Osteocyte (in vitro differentiated cells): ENCODE measurements at places on chromosomes 3 and 15.
A peak's percentile ranks its signal among the peaks of the same experiment; 100 is the strongest.

GRCh38 chr3:101509281-101509680 is 3.7 kb downstream of the SENP7 start:
- peaks cover 15% of the 10 kb centered on the region for H3K36me3 ChIP-seq
- H3K27ac ChIP-seq = peak overlapping the region; percentile 87
- DNase-seq = no peak
- H3K4me1 ChIP-seq = peaks cover 30% of the 10 kb centered on the region
- H3K4me3 ChIP-seq = peak overlapping the region; percentile 8

DNA sequence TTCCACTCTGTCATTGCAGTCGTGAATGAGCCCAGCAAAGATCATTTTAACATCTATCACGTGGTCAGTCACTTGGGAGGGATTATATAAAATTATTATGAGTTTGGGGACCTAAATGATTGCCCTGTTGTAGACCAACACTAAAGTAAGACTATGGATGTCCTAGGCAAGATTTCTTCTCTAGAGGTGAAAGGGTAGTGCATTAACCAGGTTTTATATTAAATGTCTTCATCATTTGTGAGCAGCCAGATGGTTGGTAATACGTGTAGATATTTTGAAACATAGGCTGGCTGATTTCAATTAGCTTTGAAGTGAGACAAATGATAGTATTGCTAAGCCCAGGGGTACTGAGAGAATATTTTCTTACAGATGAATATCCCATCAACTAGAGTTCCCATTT is 150.3 kb upstream of the TSPAN3 start:
- peaks cover 26% of the 10 kb centered on the region for H3K4me1 ChIP-seq
- H3K27me3 ChIP-seq = no peaks in the 10 kb centered on the region
- peaks cover 18% of the 10 kb centered on the region for H3K36me3 ChIP-seq
- DNase-seq = no peak
- H3K4me3 ChIP-seq = no peak overlapping the region
- H3K27ac ChIP-seq = no peak overlapping the region

GRCh38 chr3:177836671-177837070 is 639.4 kb upstream of the TBL1XR1 start:
- H3K36me3 ChIP-seq = no peaks in the 10 kb centered on the region
- no peak overlapping the region for H3K4me3 ChIP-seq
- no peak for DNase-seq

GRCh38 chr3:58307639-58308215 is 1.4 kb downstream of the HTD2 start:
- H3K4me3 ChIP-seq = peak overlapping the region; percentile 97
- no peak for DNase-seq
- H3K27ac ChIP-seq = peak overlapping the region; percentile 100
- H3K36me3 ChIP-seq = peaks cover 14% of the 10 kb centered on the region
- peaks cover 27% of the 10 kb centered on the region for H3K4me1 ChIP-seq
- H3K27me3 ChIP-seq = peaks cover 1% of the 10 kb centered on the region

GRCh38 chr3:159258934-159259333 is 457.1 kb downstream of the MFSD1 start:
- H3K4me1 ChIP-seq = no peaks in the 10 kb centered on the region
- H3K4me3 ChIP-seq = no peak overlapping the region
- H3K27me3 ChIP-seq = peaks cover 56% of the 10 kb centered on the region

DNA sequence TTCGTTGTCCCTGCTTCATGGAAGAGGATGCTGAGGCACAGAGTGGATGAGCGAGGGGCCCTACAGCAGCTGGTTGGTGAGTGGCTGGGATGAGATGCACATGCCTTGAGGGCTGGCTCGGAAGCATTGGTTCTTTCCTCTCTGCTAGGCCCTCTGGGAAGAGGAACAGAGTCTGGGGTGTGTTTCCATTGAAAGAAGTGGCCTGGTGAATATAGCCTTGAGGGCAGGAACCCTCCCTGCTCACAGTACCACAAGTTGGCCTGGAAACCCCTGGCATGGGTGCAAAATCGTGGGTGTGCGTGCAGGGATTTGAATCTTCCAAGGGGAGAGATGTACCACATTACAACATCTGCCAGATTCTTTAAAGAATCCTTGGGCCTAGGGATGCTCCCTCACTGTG is 37.6 kb upstream of the ANKRD34C start:
- H3K27me3 ChIP-seq = peaks cover 17% of the 10 kb centered on the region
- H3K4me1 ChIP-seq = peaks cover 5% of the 10 kb centered on the region
- H3K27ac ChIP-seq = no peak overlapping the region
- H3K4me3 ChIP-seq = no peak overlapping the region
- no peaks in the 10 kb centered on the region for H3K36me3 ChIP-seq
- DNase-seq = peak; percentile 49

- H3K27ac ChIP-seq = no peak overlapping the region
- no peaks in the 10 kb centered on the region for H3K27me3 ChIP-seq
- DNase-seq = no peak
- H3K4me1 ChIP-seq = peaks cover 28% of the 10 kb centered on the region
Observed at GRCh38 chr3:170692720-170693119, 106.8 kb upstream of the SLC7A14 start.

- H3K27me3 ChIP-seq = no peaks in the 10 kb centered on the region
- no peak for DNase-seq
- H3K4me3 ChIP-seq = peak overlapping the region; percentile 86
- peaks cover 38% of the 10 kb centered on the region for H3K4me1 ChIP-seq
- H3K36me3 ChIP-seq = no peaks in the 10 kb centered on the region
Observed at GRCh38 chr3:71585887-71586809, 2.6 kb upstream of the FOXP1 start.

GRCh38 chr3:150544726-150545125 is 1.6 kb downstream of the SERP1 start:
- no peak for DNase-seq
- peak overlapping the region; percentile 23 for H3K27ac ChIP-seq
- peak overlapping the region; percentile 100 for H3K4me3 ChIP-seq
- peaks cover 29% of the 10 kb centered on the region for H3K36me3 ChIP-seq

DNA sequence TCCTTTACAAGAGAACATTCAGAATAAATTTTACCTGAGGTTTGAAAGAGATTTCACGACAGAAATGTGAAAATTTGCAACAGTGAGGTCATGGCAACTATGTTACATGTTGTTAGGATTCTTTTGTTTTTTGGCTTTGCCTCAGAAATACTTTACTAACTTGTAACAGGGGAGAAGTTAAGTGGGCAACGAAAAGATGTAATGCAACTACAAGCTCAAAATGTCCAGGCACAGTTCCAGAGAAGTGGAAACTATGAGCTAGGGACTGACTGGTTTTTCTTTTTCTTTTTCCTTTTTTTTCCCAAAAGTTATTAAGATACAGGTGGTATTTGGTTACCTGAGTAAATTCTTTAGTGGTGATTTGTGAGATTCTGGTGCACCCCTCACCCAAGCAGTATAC is 111.5 kb upstream of the PPP2R3A start:
- peaks cover 4% of the 10 kb centered on the region for H3K27me3 ChIP-seq
- H3K4me3 ChIP-seq = no peak overlapping the region
- no peaks in the 10 kb centered on the region for H3K4me1 ChIP-seq
- H3K36me3 ChIP-seq = no peaks in the 10 kb centered on the region

- H3K4me1 ChIP-seq = no peaks in the 10 kb centered on the region
- no peaks in the 10 kb centered on the region for H3K27me3 ChIP-seq
- no peak overlapping the region for H3K27ac ChIP-seq
- no peaks in the 10 kb centered on the region for H3K36me3 ChIP-seq
- DNase-seq = no peak
Observed at GRCh38 chr3:180324791-180325190, 277.2 kb upstream of the TTC14 start.

GRCh38 chr3:133330522-133330921 is 69.3 kb upstream of the BFSP2 start:
- H3K36me3 ChIP-seq = no peaks in the 10 kb centered on the region
- H3K4me3 ChIP-seq = no peak overlapping the region
- H3K27me3 ChIP-seq = peaks cover 26% of the 10 kb centered on the region
- H3K4me1 ChIP-seq = peaks cover 9% of the 10 kb centered on the region

DNA sequence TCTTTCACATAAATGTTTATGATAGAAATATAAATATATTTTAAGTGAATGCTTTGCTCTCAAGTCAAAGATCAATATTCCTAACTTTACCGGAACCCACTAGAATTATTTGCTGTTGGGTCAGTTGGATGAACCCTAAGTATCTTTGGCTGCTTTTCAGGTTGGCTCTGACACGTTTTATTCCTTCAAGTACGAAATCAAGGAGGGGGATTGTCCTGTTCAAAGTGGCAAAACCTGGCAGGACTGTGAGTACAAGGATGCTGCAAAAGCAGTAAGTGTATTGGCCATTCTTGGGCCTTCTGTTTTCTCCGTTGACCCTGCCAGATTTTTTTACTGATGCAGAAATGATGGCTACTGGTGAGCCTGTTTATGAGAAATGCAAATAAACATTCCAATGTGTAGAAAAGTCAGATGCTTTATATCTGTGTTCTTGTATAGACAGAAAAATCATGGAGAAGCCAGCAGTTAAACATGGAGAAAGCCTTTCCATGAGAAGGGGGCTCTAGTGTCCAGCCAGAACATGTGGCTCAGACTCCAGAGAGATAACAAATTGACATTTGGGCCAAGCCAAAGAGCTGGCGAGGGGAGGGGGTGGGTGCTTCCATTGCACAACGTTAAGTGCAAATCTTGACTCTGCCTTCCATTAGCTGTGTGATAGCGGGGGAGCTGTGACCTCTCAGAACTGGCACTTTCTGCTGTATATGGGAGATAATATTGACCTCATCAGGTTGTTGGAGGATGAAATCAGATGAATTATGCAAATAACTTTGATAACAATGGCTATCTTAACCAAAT is 3.0 kb downstream of the KNG1 start:
- H3K27me3 ChIP-seq = peaks cover 37% of the 10 kb centered on the region
- no peak overlapping the region for H3K4me3 ChIP-seq
- H3K36me3 ChIP-seq = no peaks in the 10 kb centered on the region
- no peak overlapping the region for H3K27ac ChIP-seq
- no peaks in the 10 kb centered on the region for H3K4me1 ChIP-seq
- peak; percentile 15 for DNase-seq

- H3K27me3 ChIP-seq = peaks cover 2% of the 10 kb centered on the region
- H3K36me3 ChIP-seq = no peaks in the 10 kb centered on the region
- no peak overlapping the region for H3K27ac ChIP-seq
- no peak overlapping the region for H3K4me3 ChIP-seq
- no peak for DNase-seq
- H3K4me1 ChIP-seq = no peaks in the 10 kb centered on the region
Observed at GRCh38 chr15:83588441-83588840, 65.5 kb upstream of the ADAMTSL3 start.

- H3K4me1 ChIP-seq = no peaks in the 10 kb centered on the region
- H3K27me3 ChIP-seq = peaks cover 25% of the 10 kb centered on the region
Observed at GRCh38 chr3:4281991-4282390, 21.2 kb upstream of the SETMAR start.

DNA sequence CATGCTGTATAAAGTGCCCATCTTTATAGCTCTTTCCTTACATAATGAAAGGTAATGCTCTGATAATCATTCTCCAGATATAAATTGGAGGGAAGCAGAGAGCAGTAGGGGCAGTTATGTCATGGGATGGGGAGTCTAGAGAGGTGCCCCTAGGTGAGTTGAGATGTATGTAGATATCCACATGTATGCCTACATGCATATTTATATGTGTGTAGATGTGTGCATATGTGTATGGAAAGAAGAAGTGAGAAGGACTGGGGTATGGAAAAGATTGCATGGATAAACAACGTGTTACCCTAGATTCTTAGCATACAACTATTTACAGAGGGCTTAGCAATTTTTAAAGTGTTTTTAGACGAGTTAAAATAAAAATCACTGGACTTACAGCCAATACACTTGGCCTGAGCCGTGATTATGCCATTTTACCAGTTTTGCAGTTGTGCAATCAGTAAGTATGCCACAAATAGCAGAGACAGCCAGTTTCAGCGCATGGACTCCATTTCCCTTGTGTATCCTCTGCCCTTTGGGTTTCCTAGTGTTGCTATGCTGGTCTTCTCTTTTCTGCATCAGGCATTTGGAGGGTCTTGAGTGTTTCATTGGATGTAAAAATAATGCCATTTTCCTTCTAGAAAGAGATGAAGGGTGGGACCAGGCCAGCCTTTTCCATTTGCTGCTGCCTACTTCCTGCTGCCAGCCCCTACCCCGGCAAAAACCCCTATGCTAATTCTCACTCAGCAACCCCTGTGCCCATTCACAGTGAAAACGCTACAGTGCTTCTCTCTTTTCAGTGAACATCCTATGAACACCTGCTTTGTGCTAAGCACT is 199.4 kb upstream of the NR2E3 start:
- H3K4me1 ChIP-seq = no peaks in the 10 kb centered on the region
- H3K27ac ChIP-seq = no peak overlapping the region
- DNase-seq = no peak
- peaks cover 24% of the 10 kb centered on the region for H3K27me3 ChIP-seq
- H3K4me3 ChIP-seq = no peak overlapping the region

DNA sequence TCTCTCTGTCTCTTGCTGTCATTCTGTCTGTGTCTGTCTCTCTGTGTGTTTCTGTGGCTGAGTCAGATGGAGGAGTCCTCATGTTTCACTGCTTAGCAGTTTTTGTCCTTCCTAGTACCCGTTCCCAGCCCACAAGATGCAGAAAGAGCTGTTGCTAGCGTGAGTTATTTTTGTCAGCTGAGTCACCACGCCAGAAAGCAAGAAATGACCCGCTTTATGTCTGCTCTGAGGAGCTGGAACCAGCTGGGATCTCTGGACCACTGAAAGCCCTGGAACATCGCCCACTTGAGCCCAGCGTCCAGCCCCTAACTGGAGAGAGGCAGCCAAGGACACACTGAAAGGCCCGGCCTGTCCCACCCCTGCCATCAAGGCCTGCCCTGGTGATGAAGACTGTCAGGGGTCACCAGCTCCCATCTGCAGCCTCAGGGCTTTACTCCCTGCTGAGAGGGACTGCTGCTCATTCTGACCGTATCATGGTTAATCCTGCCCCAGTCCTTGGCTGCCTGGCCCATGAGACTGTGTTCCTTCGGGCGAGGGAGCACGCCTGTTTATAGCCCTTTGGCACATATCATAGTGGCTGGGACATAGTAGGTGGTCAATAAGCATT is 101.7 kb upstream of the TPM1 start:
- peaks cover 46% of the 10 kb centered on the region for H3K4me1 ChIP-seq
- peak overlapping the region; percentile 93 for H3K27ac ChIP-seq
- no peaks in the 10 kb centered on the region for H3K27me3 ChIP-seq
- H3K4me3 ChIP-seq = peak overlapping the region; percentile 2

GRCh38 chr3:116776880-116777785 is 67.6 kb downstream of the TUSC7 start:
- H3K36me3 ChIP-seq = no peaks in the 10 kb centered on the region
- peaks cover 24% of the 10 kb centered on the region for H3K27me3 ChIP-seq
- H3K4me3 ChIP-seq = no peak overlapping the region
- H3K4me1 ChIP-seq = no peaks in the 10 kb centered on the region
- no peak overlapping the region for H3K27ac ChIP-seq
- no peak for DNase-seq

- no peaks in the 10 kb centered on the region for H3K36me3 ChIP-seq
- DNase-seq = no peak
- peaks cover 5% of the 10 kb centered on the region for H3K27me3 ChIP-seq
- no peak overlapping the region for H3K4me3 ChIP-seq
- no peak overlapping the region for H3K27ac ChIP-seq
- H3K4me1 ChIP-seq = no peaks in the 10 kb centered on the region
Observed at GRCh38 chr15:61653110-61653509, 407.1 kb downstream of the VPS13C start.

DNA sequence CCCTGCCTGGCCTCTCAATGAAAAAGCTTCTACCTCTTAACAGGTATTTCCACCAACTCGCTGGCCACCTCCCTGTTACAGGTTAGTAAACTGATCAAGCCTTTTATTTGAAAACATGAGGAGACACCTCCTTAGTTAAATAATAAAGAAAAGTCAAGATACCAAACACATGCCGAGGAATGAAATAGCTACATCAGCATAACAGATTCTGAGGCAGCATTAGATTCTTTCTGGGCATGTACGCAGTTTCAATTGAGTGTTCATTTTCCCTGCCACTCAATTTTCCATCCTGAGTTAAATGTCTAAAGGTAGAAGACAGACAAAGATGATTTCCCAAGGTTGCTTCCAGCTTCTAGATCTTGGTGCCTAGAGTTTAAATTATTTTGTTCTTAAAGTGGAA is 250.5 kb upstream of the LRTM1 start:
- no peak overlapping the region for H3K27ac ChIP-seq
- no peak overlapping the region for H3K4me3 ChIP-seq
- no peaks in the 10 kb centered on the region for H3K27me3 ChIP-seq
- no peak for DNase-seq
